Activated CD4-positive, alpha-beta T cell treated with anti-CD3 and anti-CD28 coated beads, Interleukin-2, amount 50 U/mL, for 24 hours (primary cell): ENCODE measurements at places on chromosomes 12 and 14.

DNA sequence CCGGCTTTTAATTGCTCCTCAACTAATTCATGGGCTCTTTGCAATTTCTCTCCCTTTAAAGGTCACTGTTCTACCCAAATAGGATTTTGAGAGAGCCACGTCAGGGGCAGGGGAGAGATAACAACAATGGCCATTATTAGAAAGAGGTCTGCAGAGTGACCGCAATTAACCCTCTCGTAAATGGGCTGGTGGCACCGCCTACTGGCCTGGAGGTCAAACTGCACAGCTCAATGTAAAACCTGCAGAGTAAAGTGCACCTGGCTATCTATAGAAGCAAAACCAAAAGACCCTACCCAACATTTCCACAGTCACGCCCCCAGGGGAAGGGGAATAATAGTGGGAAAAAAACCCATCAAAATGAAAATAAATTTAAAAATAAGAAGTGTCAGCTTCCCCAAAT lies 21.6 kb upstream of the CLEC4E start:
- no peak for DNase-seq

GRCh38 chr12:88305254-88305890 lies 163.3 kb downstream of the TMTC3 start:
- no peak for DNase-seq

- no peak for DNase-seq
Measured at GRCh38 chr12:122964439-122965257, 1.6 kb downstream of the ABCB9 start.

DNA sequence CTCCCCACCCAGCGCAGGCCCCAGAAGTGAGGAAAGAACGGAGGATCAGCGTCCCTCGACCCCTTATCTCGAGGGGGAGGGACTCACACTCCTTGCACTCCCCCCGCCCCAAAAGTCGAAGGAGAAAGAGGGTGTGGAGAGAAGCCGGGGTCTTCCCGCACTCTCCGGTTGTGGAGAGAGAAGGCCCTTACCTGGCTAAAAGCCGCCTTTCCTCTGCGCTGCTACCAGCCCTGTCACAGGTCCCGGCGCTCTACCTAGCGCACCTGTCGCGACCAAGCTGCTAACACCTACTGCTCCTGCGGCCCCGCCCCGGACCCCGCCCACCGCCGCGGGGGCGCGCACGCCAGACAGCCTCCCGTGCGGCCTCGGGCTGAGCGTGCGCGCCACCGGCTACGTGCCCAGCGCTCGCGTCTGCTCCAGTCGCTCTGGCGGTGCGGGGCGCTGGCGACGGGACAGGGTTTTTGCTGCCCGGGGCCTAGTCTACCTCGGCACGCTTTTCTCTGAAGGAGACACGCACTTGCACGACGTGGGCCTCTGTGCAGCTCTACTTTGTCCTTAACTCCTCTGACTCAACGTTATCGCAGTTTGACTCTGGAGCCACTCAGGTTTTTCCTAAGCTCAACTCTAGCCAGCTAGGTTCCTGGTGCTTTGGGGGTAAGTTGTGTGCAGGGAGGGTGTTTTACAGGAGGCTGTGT lies at the start of gene LIMA1:
LIMA1 (minus strand) TSS at position 292 of the 695 bp plus-strand sequence. CDS start 34,769 bp downstream, outside the sequence.
- DNase-seq, result peak; percentile 84
